Smooth muscle cell of the brain vasculature (primary cell): ENCODE measurements at places on chromosomes 4 and X.

- no peak for DNase-seq
These were observed 109.6 kb upstream of the SPRY1 start for GRCh38 chr4:123286903-123287466.

DNA sequence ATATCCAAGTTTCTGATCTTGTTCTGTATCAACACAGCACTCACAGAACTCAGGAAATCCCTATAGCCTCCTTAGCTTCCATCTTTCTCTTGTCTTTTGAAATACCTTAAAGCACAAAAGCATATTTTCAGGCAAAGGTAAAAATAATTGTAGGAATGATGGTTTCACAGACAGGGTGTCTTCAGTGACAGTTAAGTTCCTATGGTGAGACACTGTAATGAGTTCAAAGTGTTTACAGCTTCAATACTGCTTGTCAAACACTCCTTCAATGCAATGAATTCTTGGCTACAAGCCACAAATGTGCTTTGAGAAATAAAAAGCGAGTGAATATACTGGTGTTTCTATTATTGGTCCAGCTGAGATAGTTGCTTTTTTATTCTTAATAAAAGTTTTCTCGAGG, 466.0 kb downstream of the DMD start:
- no peak for DNase-seq

GRCh38 chr4:165345666-165346417, 18.4 kb downstream of the MSMO1 start:
- DNase-seq: no peak

GRCh38 chr4:161767116-161767515, 396.7 kb downstream of the FSTL5 start:
- DNase-seq: no peak

- no peak for DNase-seq
These were observed 254.6 kb downstream of the LDB2 start for GRCh38 chr4:16643893-16644292.

GRCh38 chr4:66340286-66340893, 670.1 kb upstream of the EPHA5 start:
- DNase-seq: no peak

- DNase-seq: no peak
These were observed 57.3 kb upstream of the TCEAL2 start for GRCh38 chrX:102067966-102068723.

GRCh38 chr4:165325732-165326512, 1.5 kb upstream of the MSMO1 start:
- no peak for DNase-seq

- no peak for DNase-seq
These were observed 1.1 kb downstream of the CFAP299 start for GRCh38 chr4:80336582-80336981.

DNA sequence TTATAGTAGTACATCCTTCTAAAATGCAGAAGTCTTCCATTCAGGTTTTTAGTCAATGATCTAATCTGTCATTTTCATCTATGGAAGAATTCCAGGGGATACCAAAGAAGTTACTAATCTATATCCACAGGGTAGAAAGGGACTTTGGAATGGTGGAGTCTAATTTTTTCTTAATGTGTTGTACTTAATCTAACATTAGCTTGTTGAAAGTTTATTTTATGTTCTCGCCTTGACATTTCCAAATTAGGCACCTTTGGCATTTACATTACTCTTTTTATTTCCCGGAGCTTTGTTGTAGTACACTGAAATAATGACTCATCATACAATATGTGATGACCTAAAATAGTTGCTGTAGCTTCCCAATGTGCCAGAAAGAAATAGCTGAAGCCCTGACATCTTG, 91.5 kb downstream of the HTR2C start:
- DNase-seq: no peak

DNA sequence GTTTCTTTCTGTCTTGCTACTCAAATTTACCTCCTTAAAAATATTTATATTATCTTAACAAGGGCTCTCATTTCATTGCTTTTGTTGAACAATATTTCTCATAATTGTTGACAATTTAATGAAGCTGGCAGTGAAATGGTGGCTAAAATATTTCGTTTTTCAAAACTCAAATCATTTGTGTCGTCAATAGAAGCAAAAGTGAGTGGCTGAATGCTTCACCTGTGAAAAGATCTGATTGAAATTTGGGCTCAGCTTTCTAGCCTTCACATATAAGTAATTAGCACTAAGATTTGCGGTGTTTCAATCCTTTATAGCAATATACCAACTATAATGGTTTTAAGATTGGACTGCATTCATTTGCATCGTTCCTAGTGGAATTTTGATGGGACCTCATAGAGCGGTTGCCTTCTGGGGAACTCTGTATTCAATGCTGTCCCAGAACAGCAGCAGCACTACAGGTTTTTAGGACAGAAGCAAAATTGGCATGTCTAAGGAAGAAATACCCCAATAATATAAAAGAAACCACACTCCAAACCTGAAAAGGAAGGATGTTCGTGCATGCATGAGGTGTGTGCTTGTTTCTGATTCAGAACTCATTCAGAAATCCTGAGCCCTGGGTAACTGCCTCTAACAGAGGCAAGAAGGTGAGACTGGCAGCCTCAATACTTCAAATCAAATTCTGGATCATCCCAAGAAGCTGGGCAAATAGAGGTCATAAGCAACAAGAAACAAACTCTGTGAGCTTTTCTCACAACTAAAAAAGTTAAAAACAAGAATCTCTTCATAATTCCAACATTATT, 2.5 kb downstream of the CXCL1 start:
- DNase-seq: no peak

GRCh38 chrX:133838761-133839676, 146.4 kb downstream of the GPC3 start:
- peak; percentile 26 for DNase-seq

DNA sequence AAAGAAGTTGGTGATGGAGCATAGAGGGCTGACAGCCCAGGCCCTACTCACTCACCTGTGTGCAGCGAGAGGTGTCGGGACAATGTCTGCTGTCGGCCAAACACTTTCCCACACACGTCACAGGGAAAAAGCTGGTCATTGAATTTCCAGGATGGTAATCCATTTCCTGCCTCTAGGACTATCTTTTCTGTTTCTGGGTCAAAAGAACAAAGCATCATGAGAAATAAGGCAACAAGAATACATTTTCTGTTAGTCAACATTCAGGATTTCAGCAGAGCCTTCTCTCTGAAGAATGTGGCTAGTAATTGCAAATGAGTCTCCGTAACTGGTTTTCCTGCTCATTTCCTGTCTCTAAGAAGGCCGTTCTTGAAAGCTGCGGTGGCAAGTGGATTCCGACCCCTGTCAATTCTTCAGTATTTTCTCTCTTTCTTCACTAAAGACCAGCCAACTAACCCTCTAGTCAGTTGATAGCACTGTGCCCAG, 99.4 kb downstream of the C4orf51 start:
- DNase-seq: no peak

- DNase-seq: no peak
These were observed 345.7 kb upstream of the HS3ST1 start for GRCh38 chr4:11774346-11774745.

DNA sequence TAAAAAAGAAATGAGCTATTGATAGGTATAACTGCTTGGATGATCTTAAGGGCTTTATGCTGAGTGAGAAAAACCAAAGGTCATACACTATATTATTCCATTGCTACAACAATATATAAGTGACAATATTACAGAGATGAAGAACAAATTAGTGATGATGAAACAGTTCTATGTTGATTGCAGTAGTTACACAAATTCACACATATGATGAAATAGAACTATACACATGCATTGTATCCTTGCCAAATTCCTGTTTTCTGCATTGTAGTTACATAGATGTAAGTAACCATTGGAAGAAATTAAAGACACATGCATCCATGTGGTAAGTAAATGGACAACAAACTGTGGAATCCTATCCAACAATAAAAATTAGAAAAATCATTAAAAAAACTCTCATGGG, 76.5 kb downstream of the CENPC start:
- no peak for DNase-seq

- DNase-seq: no peak
These were observed 810.4 kb downstream of the PCDH7 start for GRCh38 chr4:31530555-31530954.

DNA sequence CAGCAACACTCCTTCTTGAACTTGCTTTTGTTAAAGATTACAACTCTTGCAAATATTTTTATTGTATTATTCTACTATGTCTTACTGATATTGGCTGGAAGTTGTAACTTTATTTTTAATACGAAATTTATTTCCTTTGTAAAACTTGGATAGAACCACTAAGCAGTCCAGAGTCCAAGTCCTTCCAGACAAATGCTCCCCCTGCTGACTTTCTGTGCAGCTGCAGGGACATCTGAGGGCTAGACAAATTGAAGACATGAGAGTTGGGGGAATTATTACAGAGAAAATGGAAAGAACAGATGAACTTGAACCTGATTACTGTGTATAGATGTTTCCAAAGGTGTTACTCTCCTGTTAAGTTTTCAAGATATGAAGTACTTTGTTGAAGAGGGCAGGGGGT, 238.8 kb downstream of the GRIA3 start:
- no peak for DNase-seq

DNA sequence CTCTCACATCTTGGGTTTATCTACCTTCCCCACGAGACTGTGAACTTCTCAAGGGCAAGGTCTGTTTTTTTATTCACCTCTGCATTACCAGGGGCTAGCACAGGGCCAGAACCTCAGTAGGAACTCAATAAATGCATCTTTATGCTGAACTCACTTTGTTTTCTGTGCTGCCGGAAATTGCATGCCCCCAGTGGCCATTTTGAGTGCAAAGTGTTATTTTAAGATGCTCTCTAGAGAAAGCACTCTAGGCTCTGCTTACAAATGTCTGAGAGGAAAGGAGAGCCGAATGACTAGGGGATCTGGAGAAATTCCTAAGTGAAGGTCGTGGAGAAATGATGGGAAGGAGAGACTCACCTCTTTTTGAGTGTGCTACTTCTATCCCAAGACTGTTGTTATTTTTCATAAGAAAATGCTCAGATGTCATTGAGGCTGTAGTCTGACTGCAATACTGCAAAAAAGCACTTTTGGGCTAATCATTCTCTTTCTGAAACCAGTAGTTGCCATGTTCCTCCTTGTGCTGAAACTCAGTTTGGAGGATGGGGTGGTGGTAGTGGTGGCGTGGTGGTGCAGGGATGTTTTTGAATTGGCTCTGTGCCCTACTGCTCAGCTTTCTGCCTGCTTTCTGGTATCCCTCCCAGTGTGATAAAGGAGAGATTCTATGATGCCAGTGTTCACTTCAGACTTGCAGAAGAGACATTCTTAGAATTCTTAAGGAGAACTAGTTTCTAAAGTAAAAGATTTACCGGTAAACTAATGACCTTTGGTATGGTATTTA, 41.3 kb downstream of the DOCK11 start:
- DNase-seq: no peak

DNA sequence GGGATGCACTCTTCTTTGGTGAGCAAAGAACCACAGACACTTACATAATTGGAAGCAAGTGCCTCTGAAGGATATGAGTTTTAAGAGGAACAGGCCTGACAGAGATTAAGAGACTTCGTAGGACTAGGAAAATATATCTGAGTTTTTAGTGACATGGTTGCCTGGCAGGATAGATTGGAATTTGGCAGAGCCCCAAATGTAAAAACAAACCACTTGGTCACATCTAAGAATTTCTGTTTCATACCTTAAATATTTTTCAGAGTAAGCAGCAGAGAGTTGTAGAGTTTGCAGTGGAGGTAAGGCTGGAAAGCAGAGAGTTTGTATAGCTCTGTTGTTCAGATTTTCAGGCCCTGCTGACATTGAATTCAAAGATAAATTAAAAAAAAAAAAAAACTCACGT, 150.1 kb upstream of the MAGEB2 start:
- DNase-seq: no peak

- DNase-seq: no peak
These were observed 140.0 kb upstream of the HCCS start for GRCh38 chrX:10971176-10971575.

DNA sequence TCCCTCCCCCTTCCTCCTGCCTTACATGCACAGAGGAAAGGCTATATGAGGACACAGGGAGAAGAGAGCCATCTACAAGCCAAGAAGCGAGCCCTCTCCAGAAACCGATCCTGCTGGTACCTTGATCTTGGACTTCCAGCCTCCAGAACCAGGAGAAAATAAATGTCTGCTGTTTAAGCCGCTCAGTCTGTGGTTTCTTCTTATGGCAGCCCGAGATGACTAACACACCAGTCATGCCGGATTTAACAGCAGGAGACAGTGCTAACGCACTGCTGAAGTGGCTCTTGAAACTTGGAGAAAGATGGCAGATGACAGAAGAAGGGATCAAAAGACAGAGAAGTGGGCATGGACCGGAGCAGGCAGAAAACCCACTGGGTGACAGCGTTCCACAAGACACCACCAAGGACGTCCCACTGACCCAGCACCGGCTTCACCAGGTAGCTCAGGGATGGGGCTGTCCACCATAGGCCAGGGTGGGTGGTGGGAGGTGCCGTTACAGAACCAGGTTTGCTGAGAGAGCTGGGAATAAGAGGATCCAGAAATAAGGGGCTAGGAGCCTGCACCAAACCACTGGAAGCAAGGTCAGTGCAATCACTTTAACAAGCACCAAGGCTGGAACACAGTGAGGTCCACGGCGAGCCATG, 6.2 kb upstream of the MAN2B2 start:
- DNase-seq: no peak

GRCh38 chr4:72959411-72959810, 110.1 kb downstream of the COX18 start:
- no peak for DNase-seq

DNA sequence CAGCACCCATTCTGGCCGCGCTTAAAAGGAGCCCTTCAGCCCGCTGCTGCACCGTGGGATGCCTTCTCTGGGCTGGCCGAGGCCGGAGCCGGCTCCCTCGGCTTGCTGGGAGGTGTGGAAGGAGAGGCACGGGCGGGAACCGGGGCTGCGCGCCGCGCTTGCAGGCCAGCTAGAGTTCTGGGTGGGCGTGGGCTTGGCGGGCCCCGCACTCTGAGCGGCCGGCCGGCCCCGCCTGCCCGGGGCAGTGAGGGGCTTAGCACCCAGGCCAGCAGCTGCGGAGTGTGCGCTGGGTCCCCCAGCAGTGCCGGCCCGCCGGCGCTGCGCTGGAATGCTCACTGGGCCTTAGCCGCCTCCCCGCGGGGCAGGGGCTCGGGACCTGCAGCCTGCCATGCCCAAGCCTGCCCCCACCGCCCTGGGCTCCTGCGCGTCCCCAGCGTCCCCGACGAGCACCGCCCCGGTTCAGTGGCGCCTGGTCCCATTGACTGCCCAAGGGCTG, 111.3 kb downstream of the PCDH18 start:
- DNase-seq: no peak

GRCh38 chr4:74473155-74473811, 28.3 kb downstream of the AREG start:
- DNase-seq: peak; percentile 45

DNA sequence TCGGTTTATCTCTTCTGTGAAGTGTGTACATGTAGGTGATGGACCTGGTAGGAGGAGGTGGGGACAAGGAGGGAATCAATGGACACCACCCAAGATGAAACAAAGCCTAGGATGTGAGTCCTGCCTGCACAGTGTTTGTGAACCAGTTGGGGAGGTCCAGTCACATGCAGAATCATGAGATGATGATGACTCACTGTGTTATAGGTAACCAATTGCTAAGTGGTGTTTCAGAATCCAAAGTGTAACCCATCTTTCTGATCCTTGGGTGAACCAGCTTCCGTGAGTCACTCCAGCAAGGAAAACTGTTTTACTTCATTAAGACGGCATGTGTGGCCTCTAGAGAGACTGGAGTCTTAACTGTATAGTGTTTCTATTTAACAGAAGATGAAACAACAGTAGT, 57.9 kb upstream of the HPF1 start:
- no peak for DNase-seq
